ENCODE measurements at places on chromosomes 7 and 10. TPM values are rescaled to one million over a fixed set of nuclear protein-coding genes. Genes with fewer than 3 reads are reported as not detected.

The ABCC2 gene
- 3.2 TPM for total RNA-seq

The IGFBP3 gene
- total RNA-seq: 3.6 TPM

The NUPR2 gene
- not detected for total RNA-seq

The SDK1 gene
- total RNA-seq: 0.06 TPM

The WASHC2C gene
- total RNA-seq: 43.3 TPM

The MYOZ1 gene
- total RNA-seq: not detected

Measured in activated T-helper 17 cell treated with anti-CD3 and anti-CD28 coated beads, Interleukin-2, amount 50 U/mL, for 72 hours (primary cell).